MM.1S (cell line): ENCODE measurements at places on chromosomes 2 and 18.
A peak's percentile ranks its signal among the peaks of the same experiment; 100 is the strongest.

DNA sequence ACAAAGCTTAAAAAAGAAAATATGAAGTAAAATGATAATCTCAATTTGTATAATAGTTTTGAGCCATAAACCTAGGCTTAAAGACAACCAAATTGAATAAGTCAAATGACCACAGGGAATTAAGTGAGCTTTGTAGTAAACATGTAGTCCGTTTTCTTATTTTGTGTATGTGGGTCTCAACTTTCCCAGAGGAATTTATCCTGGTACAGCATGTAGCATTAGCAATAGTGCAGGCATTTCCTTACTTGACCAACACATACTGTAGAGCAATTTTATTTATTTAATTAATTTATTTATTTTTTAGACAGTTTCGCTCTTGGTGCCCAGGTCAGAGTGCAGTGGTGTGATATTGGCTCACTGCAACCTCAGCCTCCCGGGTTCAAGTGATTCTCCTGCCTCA, 37.5 kb upstream of the MTCL1 start:
- DNase-seq = no peak

GRCh38 chr2:73069855-73070642, 1.5 kb downstream of the SFXN5 start:
- peak; percentile 7 for DNase-seq

GRCh38 chr2:47190188-47190881, 35.2 kb upstream of the STPG4 start:
- DNase-seq = no peak

- DNase-seq = peak; percentile 60
These were observed at the start of gene ABHD1 for GRCh38 chr2:27123302-27124150. ABHD1 (plus strand) TSS chr2:27123815; CDS start chr2:27123949, 134 bp downstream.

- DNase-seq = no peak
These were observed 193.7 kb downstream of the STK39 start for GRCh38 chr2:168053676-168054075.

GRCh38 chr2:158905341-158905740, 63.1 kb upstream of the TANC1 start:
- DNase-seq = no peak

GRCh38 chr2:197080578-197081216, 154.2 kb upstream of the PGAP1 start:
- no peak for DNase-seq

DNA sequence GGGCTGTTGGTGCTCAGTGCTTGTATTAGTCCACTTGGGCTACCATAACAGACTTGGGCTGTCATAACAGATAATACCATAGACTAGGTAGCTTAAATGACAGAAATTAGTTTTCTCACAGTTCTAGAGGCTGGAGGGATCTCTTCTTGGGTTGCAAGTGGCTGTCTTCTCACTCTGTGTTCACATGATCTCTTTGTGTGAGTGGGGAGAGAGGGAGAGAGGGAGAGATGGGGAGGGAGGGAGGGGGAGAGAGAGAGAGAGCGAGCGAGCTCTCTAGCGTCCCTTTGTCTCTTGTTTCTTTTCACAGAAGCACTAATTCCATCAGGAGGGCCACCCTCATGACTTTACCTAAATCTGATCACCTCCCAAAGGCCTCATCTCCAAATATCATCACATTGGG, 4.5 kb upstream of the XRCC5 start:
- no peak for DNase-seq

DNA sequence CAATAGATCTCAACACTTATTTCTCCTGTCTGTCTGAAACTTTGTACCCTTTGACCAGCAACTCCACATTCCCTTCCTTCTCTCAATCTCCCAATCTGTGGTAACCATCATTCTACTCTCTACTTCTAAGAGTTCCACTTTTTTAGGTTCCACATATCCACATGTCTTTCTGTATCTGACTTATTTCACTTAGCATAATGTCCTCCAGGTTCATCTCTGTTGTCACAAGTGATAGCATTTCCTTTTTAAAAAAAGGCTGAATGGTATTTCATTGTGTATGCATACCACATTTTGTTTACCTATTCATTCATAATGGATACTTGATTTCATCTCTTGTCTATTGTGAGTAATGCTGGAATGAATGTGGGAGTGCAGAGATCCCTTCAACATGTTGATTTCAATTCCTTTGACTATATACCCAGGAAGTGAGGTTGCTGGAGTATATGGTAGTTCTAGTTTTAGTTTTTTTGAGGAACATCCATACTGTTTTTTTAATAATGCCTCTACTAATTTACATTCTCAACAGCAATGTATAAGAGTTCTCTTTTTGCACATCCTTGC, 18.8 kb upstream of the MMADHC start:
- DNase-seq = no peak

DNA sequence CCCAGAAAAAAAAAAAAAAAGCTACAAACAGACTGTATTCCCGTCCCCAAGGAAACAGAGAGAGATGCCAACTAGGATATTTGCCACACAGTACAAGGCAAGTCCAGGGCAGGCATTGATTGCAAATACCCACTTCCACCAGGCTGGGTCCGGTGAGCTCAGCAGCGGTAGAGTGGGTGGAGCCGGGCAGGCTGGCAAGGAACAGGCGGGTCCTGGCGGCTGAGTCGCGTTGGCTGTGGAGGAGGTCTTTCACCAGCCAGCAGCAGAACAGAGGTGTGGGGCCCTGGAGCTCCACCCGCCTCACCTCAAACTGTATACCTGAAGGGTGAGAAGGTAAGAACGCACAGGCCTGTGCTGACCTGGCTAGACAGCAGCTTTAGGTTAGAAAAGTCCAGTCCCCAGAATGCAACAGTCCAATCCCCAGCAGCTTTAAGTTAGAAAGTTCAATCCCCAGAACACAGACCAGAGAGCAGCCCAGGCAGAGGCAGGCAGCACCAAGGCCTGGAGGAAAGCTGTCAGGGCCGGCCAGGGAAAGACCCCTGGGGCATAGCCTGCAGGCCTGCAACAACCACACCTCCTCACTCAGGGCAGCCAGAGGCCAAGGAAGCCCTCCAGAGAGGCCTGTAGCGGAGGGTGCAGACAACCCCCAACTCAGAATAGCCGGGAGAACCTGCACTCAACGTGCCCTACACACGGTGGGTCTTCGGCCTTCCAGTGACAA, 21.9 kb upstream of the MTERF4 start:
- DNase-seq = no peak

DNA sequence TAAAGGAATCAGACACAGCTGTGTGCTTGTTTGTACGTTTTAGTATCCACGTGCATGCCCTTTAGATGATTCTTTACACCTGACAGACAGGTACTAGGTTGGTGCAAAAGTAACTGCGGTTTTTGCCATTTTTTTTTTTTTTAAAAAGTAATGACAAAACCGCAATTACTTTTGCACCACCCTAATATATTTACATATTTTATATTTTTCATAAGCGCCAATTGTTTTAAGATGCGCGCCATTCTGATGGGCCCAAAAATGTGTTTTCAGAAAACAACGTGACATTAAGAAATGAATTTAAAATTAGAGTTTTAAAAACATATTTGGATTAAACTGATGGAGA, 972 bp upstream of the COBLL1 start:
- no peak for DNase-seq

DNA sequence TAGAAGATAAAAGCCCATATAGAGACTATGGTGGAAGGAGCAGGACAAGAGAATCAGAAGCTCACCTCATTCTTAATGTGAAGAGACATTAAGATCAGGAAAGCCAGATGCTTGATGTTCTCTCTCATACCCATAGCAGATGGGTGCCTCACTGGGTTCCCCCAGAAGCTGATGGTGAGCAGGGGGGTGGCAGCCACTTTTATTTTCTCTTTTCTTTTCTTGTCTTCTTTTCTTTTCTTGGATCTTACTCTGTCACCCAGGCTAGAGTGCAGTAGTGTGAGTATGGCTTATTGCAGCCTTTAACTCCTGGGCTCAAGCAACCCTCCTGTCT, 14.8 kb upstream of the CXCR4 start:
- no peak for DNase-seq

GRCh38 chr2:112980537-112980936, 2.7 kb downstream of the IL36G start:
- DNase-seq = peak; percentile 36

DNA sequence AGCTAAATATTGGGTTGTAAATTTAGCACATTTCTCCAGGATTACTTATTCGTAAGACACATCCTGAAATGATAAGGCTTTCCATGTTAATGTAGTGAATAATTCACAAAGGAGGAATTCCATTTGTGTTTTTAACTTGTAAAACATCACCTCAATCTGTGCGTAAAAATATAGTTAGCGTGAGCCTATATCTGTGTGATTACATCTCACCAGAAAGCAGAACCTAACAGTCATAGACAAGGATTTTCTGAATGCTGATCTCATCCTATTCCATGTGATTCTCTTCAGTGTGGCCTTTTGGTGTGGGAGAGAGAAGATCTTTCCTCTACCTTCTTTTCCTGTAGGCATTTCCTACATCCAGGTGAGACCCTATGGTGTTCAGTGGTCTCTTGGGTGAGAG, 263.2 kb upstream of the RASGRP3 start:
- no peak for DNase-seq

GRCh38 chr2:206688453-206688852, 29.7 kb downstream of the DYTN start:
- DNase-seq = no peak

- no peak for DNase-seq
These were observed 137.6 kb upstream of the ALPP start for GRCh38 chr2:232240906-232241305.

DNA sequence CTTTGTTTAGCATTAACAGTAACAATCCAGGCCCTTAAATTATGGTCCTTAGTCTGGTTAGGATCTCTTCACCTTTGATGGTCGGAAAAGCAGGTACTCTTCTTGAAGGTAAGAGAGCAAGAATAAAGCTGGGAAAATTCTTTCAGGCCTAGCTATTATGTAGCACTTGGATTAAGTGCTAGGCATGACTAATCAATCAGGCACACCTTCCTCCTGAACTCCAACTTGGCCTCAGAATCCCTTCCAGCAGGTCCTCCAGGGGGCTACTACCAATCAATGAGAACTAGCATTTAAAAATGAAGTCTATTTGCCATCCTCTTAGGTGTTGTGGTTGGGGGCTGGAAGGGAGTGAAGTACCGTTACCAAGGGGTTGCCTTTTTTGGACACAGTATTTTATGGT, 3.7 kb downstream of the SMYD1 start:
- DNase-seq = no peak

DNA sequence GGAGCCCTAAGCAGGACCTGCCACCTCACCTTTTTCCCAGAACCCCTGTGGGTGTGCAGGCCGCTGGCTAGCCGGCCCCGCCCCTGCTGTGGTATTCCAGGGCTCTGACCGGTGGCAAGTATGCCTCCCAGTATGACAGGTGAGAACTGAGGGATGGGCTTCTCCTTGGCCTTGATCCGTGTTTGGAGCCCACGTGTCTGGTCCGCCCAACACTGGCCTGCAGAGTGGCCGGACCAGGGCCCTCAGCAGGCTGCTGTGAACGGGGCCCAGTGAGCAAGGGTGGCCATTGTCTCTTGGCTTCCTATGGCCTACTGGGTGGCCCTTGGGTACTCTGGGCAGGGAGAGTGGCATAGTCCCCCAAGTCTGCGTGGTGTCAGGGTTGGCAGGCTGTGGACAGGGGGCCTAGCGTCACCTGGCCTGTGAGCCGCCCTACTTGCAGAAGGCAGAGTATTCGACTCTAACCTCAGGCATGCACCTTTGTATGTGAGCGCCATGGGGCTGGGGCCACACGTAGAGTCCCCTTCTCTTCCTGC, 1.8 kb downstream of the RNPEPL1 start:
- DNase-seq = no peak

GRCh38 chr2:73708527-73708926, 28.6 kb downstream of the TPRKB start:
- DNase-seq = no peak

DNA sequence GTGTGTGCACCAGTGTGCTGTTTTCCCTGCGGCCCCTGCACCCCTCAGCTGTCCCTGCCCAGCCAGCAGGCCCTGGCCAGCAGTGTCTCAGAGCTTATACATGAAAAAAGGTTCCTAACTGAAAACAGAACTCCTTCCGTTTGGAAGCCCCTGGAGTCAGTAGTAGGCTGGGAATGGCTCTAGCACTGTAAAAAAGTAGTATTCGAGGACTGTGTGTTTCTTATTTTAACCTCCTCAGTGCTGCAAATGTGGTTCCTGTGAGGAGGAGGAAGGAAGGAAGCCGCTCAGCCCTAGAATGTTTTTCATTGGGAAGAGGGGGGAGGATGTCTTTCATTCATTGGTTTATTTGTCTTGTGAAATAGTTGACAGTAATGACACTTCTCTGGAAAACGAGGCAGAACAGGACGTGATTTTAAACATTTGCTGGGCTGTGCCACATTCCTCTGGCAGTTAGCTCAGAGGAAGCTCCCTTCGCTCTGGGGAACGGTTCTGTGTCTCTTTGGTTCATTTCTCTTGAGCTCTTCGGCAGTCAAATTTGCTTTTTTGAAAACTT, 103.5 kb downstream of the SPTBN1 start:
- peak; percentile 24 for DNase-seq

- no peak for DNase-seq
These were observed 93.8 kb downstream of the PMAIP1 start for GRCh38 chr18:59993560-59993959.

DNA sequence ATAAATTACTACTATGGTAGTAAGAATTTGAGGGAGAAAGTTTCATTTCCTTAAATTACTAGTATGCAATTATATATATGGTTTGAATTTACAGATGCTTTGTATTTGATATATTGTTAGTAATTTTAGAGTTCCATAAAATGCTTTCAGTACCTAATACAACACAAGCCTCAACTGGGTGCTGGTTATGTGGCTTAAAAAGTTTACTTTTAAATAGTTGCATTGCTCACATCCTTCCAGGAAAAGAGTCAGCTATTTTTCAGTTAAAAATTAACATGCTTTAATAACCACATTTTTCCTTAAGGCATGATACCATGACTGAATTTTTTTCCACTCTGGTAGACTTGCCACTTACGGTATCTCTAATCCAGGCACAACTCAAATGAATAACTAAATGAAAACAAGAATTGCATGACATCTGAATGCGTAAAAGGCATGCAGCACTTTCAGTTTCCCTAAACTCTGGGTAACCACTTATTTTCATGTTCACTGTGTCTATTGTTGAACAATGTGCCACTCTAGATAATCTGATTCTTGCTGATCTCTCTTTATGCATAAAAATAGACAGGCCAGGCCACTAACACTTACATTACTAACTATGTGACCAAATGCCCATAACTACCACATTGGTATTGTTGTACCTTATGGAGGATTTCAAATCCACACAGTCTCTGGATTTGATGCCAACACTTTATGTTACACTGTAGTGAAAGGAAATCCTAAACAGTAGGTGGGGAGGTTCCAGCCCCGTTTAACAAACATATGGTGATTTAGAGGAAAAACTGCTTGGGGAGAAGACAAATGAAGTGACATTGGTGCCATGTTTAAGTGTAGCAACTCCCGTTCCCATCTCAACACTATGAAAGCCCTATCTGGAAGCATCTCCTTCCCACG, 35.5 kb upstream of the SLC35F5 start:
- DNase-seq = peak; percentile 89

GRCh38 chr2:189350540-189351209, 90.6 kb upstream of the WDR75 start:
- no peak for DNase-seq

GRCh38 chr2:86048888-86049287, 56.8 kb downstream of the POLR1A start:
- DNase-seq = no peak

GRCh38 chr2:181411105-181411849, 45.9 kb upstream of the ITGA4 start:
- DNase-seq = peak; percentile 82
